IPS-NIHi11 (cell line): ENCODE measurements at places on chromosomes 2 and 18.

GRCh38 chr2:28526527-28527132 lies 30.8 kb downstream of the PLB1 start:
- DNase-seq, result no peak

DNA sequence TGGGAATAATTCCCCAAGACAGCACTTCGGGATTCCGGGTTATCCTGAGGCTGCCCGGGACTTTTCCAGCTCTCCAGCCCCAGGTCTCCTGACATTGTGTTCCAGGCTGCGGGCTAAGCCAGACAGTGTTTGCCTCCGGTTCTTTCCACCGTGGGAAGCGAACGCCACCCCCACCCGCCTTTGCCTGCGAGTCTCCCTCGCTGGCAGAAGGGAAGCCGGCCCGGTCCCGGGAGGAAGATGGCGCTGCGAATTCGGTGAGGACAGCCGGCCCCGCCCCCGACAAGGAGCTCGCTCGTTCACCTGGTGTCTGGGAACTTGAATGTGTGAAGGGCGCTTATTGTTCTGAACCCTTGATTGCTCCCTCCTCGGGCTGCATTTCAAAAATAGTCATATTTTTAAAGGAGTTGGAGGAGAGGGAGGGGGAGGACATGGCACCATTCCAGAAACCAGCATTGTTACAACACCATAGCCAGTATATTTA lies 2.9 kb downstream of the LRATD1 start:
- DNase-seq, result peak; percentile 60

GRCh38 chr18:58221060-58221725 lies 177.2 kb downstream of the NEDD4L start:
- peak; percentile 38 for DNase-seq

DNA sequence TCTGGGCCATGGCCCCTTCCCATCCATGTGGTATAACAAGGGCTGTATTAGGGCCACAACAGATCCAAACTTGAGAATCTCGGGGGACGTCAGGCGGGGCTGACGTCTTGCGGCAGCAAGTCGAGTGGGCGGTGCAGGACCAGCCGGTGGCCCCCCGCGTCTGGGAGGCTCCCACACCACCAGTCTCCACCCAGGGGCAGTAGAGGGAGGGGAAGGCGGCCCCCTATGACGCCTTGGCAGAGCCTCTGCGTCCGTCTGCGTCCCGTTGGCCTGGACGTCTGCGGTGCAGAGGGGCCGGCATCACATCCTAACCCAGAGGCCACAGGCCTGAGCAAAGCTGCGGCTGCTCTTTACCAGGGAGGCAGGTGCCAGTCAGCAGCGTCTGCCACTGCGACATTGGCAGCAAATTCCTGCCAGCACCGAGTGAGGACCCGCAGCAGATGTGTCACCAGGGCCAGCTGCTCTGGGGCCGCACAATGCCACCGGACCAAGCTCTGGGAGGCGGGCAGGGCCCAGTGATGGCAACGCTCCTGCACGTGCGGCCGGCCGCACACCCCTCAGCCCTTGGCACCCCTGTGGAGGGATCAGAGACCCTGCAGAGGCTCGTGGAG lies 73.8 kb downstream of the KCNG2 start:
- DNase-seq, result no peak

DNA sequence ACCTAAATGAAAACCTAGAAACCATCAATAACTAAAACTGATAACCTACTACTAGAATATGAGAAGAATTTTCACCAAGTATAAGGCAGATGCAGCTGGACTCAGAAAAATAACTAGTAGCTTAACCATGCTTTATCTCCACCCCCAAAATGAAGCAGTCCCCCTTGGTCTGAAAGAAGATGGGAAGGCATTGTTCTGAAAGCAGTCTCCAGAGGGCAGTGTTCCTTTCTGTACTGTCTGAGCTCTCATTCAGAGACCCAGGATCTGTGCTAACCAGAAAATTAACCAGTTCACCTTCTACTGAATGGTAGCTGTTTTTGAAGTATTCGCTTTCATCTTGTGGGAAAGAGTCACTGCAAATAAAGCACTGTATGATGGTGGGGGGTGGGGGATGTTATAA lies 273.0 kb downstream of the PDE11A start:
- DNase-seq, result peak; percentile 49

- DNase-seq, result no peak
Observed at GRCh38 chr2:58341047-58341446, 99.9 kb upstream of the FANCL start.

- no peak for DNase-seq
Observed at GRCh38 chr2:102588213-102588939, 31.0 kb upstream of the SLC9A2 start.

DNA sequence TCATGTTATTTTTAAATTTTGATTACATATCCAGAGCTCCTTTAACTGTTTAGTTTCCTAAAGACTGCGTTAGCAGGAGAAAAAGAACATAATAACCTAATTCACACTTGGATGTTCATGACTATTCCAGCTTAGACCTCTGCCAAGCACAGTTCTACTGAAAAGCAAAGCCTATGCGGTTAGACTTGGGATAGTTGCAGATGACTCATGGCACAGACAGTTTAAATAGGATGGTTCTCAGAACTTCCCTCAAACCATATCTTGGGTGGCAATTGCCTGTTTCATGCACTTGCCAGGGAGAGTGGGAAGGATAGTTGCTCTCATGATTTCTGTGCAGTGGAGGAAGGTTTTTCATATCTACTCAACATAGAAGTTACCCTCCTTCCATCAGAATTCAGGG lies 149.7 kb upstream of the KLHL29 start:
- no peak for DNase-seq

- DNase-seq, result no peak
Observed at GRCh38 chr18:42082415-42083234, 127.6 kb downstream of the PIK3C3 start.

GRCh38 chr18:48785736-48786454 lies 164.9 kb downstream of the SMAD7 start:
- no peak for DNase-seq

DNA sequence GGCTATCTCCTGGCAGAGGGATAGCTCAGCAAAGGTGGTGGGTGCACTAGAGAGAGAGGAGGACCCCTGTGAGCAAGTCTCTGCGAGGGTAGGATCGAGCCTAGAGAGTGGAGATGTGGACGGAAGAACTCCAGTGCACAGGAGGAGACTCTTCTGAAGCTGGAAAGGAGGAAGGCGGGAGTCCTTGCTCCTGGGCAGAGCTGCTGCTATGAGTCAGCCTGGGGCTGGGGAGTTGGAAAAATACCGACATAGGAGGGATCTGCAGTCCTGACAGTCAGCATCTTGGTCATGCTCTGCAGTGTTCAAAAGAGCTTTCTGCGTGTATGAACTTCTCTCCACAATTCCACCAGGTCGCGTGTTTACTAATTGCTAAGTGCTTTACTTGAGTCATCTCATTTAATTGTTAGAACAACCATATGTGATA lies 233.8 kb downstream of the LDLRAD4 start:
- DNase-seq, result no peak

- no peak for DNase-seq
Observed at GRCh38 chr2:176865336-176865735, 347.3 kb upstream of the HNRNPA3 start.

DNA sequence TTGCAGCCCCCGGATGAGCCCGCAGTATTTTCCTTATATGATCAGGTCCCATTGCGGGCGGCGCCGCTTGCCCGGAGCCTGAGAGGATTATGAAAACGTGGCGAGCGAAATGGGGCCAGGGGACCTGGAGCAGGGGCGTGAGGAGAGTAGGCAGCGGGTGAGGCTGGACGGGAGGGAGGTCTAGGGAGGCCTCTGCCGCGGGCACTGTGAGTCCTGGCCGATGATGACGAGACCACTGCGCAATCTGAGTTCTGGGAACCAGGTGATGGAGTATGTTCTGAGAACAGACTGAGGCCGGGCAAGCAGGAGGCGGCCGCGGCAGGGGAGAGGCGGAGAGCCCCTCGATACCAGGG lies 790 bp upstream of the ACAA2 start:
- DNase-seq, result no peak

GRCh38 chr2:149064365-149064841 lies 25.9 kb downstream of the LYPD6B start:
- DNase-seq, result no peak

GRCh38 chr2:9547262-9547991 lies 8.2 kb downstream of the ADAM17 start:
- DNase-seq, result no peak

DNA sequence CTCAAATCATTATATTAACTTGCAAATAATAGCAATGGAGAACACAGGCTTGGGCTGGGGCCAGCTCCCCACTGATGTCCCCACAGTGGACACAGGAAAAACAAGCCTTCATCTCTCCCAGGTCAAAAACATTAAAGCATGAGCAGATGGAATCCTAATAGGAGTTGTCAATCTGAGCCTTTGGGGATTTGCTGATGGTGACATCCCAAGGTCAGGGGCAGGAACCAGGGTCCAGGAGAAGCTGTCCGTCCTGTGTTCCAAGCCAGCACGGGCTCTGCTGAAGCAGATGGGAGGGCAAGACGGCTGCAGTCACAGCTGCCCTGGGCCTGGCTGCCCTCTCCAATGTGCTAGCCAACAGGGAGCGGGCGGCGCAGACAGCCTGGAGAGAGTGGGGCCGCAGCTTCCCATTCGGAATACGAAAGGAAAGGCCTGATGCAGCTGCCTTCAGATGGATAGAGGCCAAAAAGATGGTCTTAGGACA lies 135.5 kb downstream of the NDUFA10 start:
- no peak for DNase-seq

- no peak for DNase-seq
Observed at GRCh38 chr2:141392517-141393213, 738.2 kb downstream of the LRP1B start.

- DNase-seq, result no peak
Observed at GRCh38 chr2:207067473-207067872, 98.3 kb downstream of the KLF7 start.

DNA sequence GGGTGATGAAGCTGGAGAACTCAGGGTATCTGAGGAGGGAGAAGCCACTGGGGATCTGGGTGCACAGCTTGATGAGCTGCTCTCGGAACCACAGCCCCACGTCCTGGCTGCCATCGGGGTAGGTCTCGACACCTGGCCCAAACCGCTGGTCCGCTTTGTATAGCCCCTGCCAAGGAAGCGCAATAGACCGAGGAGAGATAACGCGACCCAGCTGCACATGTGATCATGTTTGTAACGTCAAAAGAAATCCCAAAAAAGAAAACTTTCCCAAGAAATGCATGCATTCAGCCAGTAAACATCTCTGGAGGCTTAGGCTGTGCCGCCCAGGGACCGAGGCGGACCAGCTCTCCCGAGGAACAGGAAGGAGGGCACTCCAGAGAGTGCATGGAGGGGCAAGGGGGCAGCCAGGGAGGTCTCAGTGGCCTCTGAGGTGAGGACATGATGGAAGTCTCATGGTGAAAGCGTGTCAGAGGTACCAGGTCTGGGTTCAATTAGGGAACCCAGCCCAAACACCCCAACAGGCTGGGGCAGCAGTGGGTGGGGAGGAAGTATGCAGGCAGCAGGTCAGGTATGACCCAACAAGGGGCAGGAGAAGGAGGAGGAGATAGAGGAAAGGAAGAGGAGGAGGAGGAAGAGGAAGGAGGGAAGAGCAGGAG lies 28.3 kb downstream of the ANKMY1 start:
- DNase-seq, result no peak

- no peak for DNase-seq
Observed at GRCh38 chr2:173672573-173673340, 292.4 kb downstream of the SP3 start.

DNA sequence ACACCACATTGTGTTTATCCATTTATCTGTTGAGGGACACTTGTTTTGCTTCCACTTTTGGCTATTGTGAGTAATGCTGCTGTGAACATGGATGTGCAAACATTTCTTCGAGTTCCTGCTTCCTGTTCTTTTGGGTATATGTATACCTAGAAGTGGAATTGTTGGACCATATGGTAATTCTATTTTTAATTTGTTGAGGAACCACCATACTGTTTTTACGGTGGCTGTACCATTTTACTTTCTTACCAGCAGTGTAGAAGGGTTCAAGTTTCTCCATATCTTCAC lies 23.1 kb downstream of the ANXA4 start:
- DNase-seq, result no peak

- no peak for DNase-seq
Observed at GRCh38 chr2:46666044-46666679, 186.8 kb downstream of the TMEM247 start.

DNA sequence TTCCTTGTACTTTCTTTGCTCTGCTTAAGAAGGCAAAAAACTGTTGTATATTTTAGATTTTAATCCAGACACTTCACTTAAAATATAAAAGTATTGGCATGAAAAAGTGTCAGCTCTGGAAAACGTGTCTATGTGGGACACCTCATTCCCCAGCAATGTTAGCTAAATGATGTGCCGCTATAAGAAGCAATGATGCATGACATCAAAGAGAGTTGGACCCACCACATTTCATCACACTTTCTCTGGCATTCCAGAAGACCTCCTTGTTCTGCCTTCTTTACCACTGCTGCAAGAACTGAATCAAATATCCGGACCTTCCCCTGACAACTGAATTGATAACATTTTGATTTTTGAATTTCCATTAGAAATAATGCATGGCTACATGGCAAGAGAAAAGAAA lies 242.4 kb upstream of the TANK start:
- no peak for DNase-seq

DNA sequence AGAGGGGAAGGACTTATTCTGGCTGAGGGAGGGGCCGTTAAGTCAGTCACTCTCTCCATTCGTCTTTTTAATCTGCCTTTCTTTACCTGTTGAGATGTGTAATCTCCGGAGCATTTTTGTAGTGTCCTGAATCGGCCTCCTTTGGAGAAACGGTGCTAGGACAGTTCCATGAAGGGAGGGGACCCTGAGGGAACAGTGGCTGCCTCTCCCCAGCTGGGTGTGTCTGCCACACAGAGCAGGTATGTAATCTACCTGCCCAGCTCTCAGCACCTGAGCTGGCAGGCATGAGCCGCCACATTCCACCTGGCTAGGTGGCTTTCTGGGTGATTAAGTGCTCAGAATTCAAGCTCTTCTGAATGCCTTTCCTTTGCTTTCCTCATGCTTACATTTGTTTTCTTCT lies 131.2 kb downstream of the WDSUB1 start:
- peak; percentile 58 for DNase-seq

DNA sequence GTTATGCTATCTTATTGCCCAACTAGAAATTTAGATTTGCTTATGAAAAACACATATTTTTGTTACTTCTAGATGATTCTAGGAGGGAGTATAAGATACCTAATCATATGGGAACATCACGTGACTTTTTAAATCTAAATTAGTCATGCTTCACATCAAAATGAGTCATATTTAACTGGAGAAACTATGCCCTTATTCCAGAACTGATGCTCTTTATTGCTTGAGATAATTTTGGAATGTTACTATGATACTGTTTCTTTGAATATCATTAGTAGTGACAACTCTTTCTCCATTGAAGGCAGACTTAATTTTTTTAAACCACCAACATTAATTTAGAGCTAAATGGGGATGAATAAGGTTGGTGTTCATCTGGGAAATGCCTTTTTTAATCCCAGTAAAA lies 19.9 kb upstream of the ELAC1 start:
- no peak for DNase-seq

GRCh38 chr2:231455222-231455621 lies 9.1 kb downstream of the NCL start:
- no peak for DNase-seq
